ENCODE measurements at places on chromosomes 7 and 10.

DNA sequence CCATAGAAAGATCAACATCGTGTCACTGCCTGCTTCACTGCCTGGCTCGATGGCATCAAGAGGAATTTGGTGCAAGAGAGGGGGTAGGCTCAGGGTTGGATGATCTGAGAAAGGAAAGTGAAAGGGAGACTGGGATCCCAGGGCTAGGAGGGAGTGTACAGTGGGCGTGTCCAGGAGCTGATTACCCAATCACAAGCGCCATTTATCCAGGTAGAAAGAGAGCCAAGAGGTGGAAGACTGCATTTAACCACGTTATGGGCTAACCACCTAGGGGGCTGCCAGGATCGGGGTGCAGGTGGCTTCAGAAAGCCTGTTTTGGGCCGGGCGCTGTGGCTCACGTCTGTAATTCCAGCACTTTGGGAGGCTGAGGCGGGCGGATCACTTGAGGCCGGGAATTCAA lies 10.3 kb downstream of the PODXL start:
- DNase-seq, result no peak

- no peak for DNase-seq
Measured at GRCh38 chr7:37119296-37119860, 329.3 kb downstream of the ELMO1 start.

- no peak for DNase-seq
Measured at GRCh38 chr10:112307358-112308124, 24.3 kb downstream of the TECTB start.

DNA sequence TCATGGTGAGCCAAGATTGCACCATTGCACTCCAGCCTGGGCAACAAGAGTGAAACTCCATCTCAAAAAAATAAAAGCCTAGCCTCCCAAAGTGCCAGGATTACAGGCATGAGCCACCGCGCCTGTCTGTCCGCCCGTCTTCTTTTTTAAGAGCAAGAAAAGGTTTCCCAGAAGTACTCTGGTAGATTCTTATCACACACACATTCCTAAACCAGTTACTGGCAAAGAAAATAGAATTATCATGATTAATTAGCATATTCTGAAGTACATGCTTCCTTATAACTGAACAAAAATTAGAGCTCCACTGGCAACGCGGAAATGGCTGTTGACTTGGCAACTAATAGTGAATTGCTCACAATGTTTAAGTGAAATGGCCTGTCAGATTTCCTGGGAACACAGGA lies 87.0 kb downstream of the ADK start:
- no peak for DNase-seq

DNA sequence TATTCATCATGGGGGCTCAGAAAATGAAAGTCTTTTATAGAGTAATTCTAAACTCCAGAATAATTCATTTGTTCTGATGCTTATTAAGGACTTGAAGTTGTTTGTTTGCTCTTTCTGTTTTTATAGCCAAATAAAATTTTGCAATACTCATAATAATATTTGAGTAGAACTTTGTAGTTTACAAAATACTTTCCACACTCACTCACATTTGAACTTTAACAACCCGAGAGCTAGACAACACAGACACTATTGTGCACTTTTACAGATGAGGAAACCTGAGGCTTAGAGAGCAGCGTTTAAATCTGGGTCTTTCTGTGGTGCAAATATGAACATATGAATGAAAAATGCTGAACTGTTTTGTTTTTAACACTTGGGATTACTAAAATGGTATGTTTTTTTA lies 126.8 kb downstream of the KAT6B start:
- DNase-seq, result no peak

Measured in NCI-H1436 (cell line).